NCI-H2081 (cell line): ENCODE measurements at places on chromosomes 4 and X.

DNA sequence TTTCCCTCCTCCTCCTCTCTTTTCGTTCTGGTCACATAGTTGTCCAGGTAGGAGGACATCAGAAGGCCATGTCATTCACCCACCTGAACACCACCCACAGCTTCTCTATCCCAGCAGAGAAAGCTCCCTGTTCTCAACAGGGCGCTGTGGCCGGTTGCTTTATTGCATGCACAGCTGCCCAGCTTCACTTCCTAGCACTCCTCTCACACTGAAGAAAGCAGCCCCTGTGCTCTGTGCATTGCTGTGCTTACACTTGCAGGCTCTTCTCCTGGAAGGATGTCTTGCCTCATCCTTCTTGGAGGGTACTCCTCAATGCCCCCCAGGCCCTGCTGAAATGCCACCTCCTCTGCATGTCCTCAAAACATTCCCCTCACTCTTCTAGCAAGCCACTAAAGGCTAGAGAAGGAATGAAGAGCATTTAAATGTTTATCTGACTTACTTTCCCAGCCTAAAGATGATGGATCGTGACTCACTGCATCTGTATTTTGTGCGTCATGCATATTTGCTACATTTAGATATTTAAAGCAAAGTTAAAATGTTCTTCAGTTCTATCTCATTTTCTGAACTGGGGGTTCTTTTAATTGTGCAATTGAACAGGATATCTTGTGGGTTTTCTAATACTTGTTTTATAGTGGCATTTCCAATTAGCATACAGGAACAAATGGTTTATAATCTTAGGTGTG lies 186.4 kb upstream of the PUDP start:
- no peak for DNase-seq

DNA sequence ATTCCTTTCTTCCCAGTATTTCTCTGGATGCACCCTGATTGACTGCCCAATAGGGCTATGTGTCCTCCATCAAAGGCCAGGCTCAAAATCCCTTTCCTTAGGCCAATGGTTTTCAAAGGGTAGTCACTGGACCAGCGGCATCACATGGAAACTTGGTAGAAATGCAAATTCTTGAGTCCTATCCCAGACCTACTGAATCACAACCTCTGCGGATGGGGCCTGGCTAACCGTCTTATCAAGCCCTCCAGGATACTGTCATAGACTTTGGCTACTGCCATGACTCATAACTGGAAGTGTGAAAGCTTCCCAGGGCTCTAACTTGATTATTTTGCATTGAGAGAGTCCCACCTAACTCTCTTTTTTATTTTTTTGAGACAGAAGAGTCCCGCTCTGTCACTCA lies 71.9 kb upstream of the TFDP3 start:
- DNase-seq = no peak

- DNase-seq = no peak
Measured at GRCh38 chr4:105059337-105059736, 87.3 kb upstream of the TET2 start.

GRCh38 chrX:15136795-15137194 lies 133.1 kb downstream of the ASB9 start:
- no peak for DNase-seq
